ENCODE measurements at places on chromosomes 16 and 17. TPM values are rescaled to one million over a fixed set of nuclear protein-coding genes. Genes with fewer than 3 reads are reported as not detected.

Gene TCAP
- polyA plus RNA-seq: not detected

Gene CUEDC1
- 13.6 TPM for polyA plus RNA-seq

Gene RCVRN
- not detected for polyA plus RNA-seq

Gene IRF8
- polyA plus RNA-seq: 0.58 TPM

Gene MEAK7
- polyA plus RNA-seq: 62.7 TPM

Gene CDYL2
- 1.9 TPM for polyA plus RNA-seq

- no peak for DNase-seq
Observed at GRCh38 chr16:17454162-17454730, 16.5 kb downstream of the XYLT1 start.

GRCh38 chr17:7867881-7868329, 10.1 kb downstream of the CYB5D1 start:
- DNase-seq: no peak

DNA sequence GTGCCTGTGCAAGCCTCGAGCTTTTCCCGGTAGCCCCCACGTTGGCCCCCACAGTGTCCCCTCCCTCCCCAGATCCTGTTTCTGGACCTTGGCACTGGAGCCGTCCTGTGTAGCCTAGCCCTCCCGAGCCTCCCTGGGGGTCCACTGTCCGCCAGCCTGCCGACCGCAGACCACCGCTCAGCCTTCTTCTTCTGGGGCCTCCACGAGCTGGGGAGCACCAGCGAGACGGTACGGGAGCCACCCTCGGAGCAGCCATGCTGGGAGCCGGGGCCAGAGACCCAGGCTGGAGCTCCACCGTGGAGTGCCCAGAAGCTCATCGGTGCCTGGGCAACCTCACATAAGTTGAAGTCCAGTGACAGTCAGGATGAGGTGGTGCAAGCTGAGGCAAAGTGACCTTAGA, 11.8 kb downstream of the RGS11 start:
- no peak for DNase-seq

DNA sequence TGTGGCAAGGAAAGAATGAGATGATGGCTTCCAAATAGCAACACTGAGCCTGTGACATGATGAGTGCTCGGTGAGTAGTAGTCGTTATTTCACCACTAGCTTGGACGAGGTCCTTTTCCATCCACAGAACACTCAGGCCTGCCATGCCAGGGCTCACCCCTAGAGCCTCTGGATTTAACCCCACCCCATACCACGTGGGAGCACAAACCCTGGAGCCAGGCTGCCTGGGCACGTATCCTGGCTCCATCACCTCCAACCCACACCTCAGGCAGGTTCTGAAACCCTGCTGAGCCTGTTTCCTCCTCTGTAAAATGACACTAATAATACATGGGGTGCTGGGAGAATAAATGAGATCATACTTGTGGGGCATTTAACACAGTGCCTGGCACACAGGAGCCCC, 192.4 kb downstream of the KATNIP start:
- DNase-seq: no peak

GRCh38 chr16:84198401-84198800, 7.4 kb downstream of the ADAD2 start:
- DNase-seq: peak; percentile 68

- no peak for DNase-seq
Observed at GRCh38 chr17:20925954-20926353, 116.9 kb downstream of the USP22 start.

- DNase-seq: no peak
Observed at GRCh38 chr17:8835106-8835505, 32.4 kb downstream of the PIK3R6 start.

- DNase-seq: peak; percentile 46
Observed at GRCh38 chr17:63780507-63780906, 6.5 kb downstream of the DDX42 start.

DNA sequence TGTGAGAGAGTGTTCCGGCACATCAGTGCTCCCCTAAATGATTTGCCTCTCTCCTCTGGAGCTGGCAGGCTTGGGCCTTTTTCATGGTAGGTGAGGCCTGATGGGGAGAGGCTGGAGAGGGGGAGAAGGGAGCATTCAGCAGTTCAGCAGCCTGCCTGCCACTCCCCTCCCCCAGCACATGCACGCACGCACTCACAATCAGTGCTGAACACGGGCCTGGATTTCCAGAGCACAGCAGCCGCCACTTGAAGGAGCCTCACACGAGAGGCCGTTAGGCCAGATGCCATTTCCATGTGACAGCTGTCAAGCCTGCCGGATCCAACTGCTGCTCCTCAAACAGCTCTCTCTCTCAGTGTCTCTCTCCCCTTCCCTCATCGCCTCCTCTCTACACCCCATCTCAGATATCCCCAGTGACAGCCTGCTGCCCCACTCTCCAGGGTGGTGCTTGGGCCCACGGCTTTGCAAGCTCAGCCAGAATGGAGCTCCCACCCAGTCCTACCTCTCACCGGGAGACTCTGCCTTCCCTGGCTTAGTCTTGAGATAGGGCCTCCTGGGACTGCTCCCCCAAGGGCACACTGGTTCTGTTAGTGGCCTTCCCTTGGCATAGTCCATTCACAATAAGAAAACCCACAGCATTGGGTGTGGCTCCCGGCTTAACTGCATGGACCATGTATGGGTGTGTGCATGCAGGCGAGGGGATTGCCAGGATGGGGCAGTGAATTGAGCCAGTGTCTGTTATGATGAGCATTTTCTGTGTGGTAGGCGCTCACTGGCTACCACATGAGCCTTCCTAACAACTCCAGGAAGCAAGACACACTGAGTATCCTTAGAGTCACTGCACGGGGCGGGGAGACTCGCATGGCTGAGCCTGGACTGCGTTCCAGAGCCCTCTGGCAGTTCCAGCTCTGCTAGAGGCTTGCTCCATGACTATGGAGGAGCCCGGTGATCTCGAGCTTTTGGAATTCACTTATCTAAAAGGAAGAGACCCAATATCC, 226.2 kb downstream of the CCDC182 start:
- DNase-seq: peak; percentile 64

DNA sequence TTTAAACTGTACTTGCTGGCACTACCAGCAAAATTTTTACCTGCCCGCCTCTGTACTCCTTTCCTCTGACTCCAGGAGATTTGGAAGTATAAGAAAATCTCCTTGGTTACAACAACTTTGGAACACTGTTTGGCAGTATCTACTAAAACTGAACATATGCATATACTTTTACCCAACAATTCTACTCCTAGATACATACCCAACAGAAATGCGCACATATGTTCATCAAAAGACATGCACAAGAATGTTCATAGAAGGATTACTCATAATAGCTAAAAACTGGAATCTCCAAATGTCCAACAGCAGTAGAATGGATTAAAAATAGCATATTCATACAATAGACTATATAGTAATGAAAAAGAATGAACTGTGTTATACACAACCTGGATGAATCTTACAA, 21.7 kb upstream of the MED13 start:
- no peak for DNase-seq

GRCh38 chr16:51458356-51459140, 307.5 kb upstream of the SALL1 start:
- DNase-seq: no peak

GRCh38 chr16:85330694-85331188, 218.5 kb upstream of the CIBAR2 start:
- peak; percentile 95 for DNase-seq

- DNase-seq: no peak
Observed at GRCh38 chr16:83911290-83911689, 12.4 kb downstream of the MLYCD start.

- DNase-seq: no peak
Observed at GRCh38 chr17:66717641-66718058, 117.3 kb upstream of the CACNG5 start.

- DNase-seq: no peak
Observed at GRCh38 chr16:71258372-71258771, 27.9 kb upstream of the HYDIN start.

DNA sequence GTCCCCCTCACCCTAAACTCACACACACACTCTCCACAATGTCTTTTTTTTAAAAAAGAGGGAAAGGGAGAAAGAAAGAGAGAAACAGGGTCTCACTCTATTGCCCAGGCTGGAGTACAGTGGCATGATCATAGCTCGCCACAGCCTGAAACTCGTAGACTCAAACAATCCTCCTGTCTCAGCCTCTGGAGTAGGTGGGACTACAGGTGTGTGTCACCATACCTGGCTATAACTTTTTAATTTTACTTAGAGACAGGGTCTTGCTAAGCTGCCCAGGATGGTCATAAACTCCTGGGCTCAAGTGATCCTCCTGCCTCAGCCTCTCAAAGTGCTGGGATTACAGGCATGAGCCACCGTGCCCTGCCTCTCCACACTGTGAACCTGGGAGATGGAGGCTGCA, 24.9 kb downstream of the LITAF start:
- DNase-seq: no peak

GRCh38 chr16:58187092-58187491, 10.8 kb downstream of the CSNK2A2 start:
- no peak for DNase-seq

DNA sequence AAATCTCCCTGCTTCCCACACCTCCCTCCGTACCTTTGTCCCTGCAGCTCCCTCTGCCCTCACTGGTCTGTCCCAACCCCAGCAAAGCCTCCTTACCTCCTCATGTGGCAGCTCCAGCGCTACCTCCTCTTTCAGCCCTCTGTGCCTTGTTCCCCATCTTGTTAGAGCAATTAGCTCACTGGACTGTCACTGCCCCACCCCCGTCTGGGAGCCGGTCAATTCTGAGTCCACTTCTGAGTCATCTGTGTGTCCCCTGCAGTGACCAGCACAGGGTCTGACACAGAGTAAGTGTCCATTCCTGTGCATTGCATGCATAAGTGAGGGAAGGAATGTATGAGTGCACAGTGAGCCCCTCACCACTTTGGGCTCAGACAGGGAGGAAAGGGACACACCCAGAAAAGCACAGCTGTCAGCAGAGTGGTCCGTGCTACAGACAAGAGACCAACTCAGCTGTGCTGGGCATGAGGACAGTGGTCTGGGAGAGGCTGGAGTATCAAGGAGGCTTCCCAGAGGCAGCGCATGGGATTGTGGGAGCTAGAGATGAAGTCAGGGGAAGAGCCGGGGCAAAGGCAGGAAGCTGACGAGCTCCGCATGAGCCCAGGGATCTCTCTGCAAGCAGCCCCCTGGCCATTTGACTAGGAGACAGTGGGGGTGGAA, 45.9 kb downstream of the PITPNM3 start:
- DNase-seq: peak; percentile 59

- DNase-seq: peak; percentile 47
Observed at GRCh38 chr17:16942141-16943031, 29.5 kb downstream of the TNFRSF13B start.

GRCh38 chr16:57303021-57303909, 18.8 kb upstream of the PLLP start:
- no peak for DNase-seq

All from GM23248 (cell line).